ENCODE measurements at places on chromosomes 2 and 18. TPM values are rescaled to one million over a fixed set of nuclear protein-coding genes. Genes with fewer than 3 reads are reported as not detected.

The RAD51AP2 gene
- total RNA-seq: 0.12 TPM

The RBM43 gene
- 11.5 TPM for total RNA-seq

The REEP1 gene
- 6.5 TPM for total RNA-seq

The GKN2 gene
- total RNA-seq: 0.53 TPM

The CHAC2 gene
- total RNA-seq: 3.4 TPM

The TTR gene
- 0.35 TPM for total RNA-seq

The STK16 gene
- 24.2 TPM for total RNA-seq

The L3MBTL4 gene
- total RNA-seq: 10.7 TPM

The STON1 gene
- 32.5 TPM for total RNA-seq

The ING5 gene
- total RNA-seq: 36.8 TPM
